Fibroblast of mammary gland (primary cell): ENCODE measurements at places on chromosomes 16 and 17.

GRCh38 chr17:58680038-58680369 lies 11.8 kb downstream of the TEX14 start:
- no peak for DNase-seq

GRCh38 chr17:47621293-47622179 lies 28.2 kb upstream of the KPNB1 start:
- peak; percentile 88 for DNase-seq

DNA sequence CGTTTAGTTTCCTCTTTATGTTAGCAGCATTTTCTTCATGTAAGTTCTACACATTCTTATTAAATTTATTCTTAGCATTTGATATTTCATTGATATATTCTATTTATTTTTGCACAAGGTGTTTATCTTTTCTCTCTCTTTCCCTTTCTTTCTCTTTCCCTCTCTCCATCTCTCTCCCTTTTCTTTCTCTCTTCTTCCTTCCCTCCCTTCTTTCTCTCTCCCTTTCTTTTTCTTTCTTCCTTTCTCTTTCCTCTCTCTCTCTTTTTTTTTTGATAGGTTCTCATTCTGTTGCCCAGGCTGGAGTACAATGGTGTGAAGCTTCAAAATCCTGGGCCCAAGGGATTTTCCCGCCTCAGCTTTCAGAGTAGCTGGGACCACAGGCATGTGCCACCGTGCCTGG lies 176.4 kb downstream of the AXIN2 start:
- DNase-seq: no peak

DNA sequence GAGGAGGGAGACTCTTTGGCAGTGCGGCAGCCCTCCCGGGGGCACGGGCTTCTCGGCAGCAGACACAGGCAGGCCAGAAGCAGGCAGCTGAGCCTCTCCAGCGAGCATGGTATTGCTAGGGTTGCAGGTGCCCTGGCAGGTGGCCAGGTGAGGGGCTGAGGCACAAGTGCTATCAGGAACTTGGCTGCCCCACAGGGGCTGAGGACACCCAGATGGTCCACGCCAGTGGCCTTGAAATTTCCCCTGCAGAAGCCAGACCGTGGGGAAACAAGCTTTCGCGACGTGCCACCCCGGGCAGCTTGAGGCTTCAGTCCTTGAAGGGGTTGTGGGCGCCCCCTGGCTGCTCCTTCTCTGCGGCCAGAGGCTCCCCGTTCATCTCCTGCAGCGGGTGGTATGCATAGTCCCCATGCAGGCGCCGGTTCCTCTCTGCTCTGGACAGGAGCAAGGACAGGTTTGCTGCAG lies 8.5 kb downstream of the NAGPA start:
- no peak for DNase-seq

DNA sequence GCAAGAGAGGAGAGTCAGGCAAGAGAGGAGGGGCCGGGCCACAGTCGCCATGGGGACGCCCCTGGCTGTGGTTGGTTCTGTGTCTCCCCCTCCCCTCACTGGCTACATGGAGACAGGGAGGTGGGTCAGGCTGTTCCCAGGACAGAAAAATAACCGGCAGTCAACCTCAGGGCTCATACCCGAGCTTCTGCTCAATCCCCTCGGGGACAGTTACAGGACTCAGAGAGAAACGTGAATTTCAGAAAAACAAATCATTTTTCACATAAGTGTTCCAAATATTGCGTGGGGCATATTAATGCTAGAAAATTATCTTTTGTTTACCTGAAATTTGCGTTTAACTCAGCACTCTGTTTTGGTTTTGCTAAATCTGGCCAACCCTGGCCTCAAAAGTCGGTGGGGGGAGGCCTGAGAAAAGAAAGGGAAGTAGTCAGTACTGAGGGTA lies 22.2 kb upstream of the CPSF4L start:
- no peak for DNase-seq

DNA sequence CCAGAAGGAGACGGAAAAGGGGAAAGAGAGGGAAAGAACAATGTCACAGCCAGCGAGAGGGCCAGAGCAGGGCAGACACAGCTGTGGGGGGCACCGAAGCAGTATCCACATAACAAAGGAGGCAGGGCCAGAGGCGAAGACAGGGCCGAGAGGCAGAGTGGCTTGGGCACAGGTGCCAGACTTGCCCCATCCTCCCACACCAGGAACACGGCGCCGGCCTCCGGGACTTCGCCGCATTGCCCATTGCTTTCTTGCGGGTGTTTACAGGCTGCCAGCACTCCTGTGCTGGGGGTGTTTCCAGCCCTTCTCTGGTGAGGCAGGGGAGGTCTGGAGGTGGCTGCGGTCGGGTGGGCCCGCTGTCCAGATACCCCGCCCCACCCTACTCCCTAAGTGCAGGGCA lies 78.0 kb downstream of the ENGASE start:
- no peak for DNase-seq

- no peak for DNase-seq
These were observed 84.6 kb downstream of the SPAG9 start for GRCh38 chr17:51036084-51036483.

DNA sequence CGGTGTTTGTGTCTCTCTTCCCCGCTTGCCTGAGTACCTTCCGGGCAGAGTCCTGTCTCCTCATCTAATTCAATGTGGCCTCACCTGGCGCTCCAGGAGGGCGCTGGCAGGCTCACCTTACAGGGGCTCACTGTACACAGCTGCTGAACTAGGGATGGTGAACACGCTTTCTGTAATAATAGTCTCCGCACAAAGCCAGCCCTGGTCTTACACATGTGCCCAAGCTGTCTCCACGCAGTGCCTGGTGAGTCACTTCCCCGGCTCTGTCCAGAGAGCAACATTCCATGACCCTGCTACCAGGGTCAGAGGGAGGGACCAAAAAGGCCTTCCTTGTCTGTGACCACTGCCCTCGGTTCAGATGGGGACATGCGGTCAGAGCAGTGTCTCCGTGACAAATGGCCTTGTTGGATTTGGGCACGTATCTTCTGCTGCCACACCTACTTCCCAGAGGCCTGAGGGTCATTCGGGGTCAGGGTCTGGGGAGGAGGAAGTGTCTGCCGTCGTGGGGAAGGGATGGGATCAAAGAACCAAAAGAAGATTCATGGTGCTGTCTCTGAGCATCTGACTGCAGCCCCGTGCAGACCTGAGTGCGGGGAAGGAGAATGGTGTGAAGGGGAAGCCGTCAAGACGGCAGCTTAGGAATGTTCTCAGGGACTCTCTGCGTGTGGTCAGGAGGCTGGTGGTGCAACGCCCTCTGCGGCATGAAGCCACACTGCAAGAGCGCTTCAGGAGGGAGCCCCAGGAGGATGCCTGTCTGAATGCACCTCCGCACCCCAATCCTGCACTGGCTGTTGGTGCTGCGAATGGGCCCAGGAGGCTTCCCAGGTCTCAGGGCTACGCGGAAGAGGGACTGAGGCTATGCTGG lies 68.8 kb downstream of the IL21R start:
- peak; percentile 88 for DNase-seq

DNA sequence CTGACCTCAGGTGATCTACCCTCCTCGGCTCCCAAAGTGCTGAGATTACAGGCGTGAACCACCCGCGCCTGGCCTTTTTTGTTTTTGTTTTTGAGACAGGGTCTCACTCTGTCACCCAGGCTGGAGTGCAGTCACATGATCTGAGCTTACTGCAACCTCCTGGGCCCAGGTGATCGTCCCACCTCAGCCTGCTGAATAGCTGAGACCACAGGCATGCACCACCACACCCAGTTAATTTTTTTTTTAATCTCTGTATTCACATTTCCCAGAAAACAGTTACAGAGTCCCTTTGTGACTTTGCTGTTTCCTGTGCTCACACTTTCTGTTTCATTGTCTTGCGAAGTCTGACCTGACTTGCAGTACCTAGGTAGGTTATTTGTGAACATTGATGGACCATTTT lies 2.7 kb downstream of the CLUAP1 start:
- DNase-seq: no peak

GRCh38 chr16:27400751-27401620 lies 988 bp upstream of the IL21R start:
- peak; percentile 40 for DNase-seq

GRCh38 chr16:11402745-11403533 lies 57.7 kb downstream of the RMI2 start:
- DNase-seq: no peak

GRCh38 chr16:27798241-27798640 lies 248.3 kb downstream of the KATNIP start:
- no peak for DNase-seq

DNA sequence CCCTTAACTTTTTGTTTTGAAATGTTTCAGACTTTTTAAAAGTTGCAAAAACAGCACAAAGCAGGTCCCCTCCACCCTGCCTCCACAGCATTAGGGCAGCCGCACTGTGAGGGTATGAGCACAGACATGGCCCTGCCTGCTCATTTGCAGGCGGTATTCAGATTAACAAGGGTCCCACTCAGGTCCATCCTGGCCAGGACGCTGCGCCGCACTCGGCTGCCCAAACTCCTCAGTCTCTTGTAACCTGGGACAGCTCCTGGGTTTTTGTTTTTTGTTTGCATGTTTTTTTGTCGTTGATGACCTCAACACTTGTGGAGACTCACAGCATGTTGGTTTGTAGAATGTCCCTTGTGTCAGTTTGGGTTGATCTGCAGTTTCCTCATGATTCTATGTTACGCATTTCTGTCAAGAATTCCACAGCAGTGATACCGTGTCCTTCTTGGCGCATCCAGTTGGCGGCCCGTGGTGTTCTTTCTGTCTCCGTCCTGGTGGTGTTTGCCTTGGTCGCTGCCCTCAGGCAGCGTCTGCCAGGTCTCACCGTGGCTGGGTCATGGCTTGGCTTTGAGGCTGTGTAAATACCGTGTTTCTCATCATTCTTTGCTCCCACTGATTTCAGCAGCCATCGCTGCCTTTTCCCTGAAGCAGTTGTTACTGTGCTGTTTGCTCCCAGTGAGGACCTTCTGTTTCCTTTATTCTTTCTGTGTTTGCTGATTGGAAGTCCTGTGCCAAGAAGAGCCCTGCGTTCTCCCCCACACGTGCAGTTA lies 18.5 kb downstream of the CRAMP1 start:
- DNase-seq: no peak
